NCI-H2107 (cell line): ENCODE measurements at places on chromosomes 11 and 22.

- no peak for DNase-seq
These were observed 340.5 kb downstream of the TENM4 start for GRCh38 chr11:79100093-79100910.

DNA sequence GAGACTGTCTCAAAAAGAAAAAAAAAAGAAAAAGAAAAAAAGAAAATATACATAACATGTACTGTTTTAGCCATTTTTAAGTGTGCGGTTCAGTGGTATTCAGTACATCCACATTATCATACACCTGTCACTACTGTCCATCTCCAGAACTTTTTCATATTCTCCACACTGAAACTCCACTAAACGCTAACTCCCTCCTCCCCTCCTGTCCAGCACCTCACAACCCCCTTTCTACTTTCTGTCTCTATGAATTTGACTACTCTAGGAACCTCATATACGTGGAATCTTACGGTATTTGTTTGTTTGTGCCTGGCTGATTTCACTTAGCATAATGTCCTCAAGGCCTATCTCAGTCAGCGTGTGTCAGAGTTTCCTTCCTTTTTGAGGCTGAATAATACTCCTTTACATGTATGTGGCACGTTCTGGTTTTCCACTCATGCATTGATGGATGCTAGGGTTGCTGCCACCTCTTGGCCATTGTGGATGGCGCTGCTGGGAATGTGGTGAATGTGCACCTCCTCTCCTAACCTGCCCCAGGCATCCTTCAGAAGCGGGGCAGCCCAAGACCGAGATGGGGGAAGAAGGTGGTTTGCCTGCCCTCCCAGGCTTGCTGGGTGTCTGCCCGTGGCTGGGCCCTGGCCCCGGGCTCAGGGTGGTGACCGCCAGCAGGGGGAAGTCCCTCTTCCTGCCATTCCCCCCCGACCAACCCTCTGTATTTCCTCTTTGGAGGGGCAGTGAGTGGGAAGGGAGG is 60.5 kb downstream of the BCR start:
- no peak for DNase-seq

DNA sequence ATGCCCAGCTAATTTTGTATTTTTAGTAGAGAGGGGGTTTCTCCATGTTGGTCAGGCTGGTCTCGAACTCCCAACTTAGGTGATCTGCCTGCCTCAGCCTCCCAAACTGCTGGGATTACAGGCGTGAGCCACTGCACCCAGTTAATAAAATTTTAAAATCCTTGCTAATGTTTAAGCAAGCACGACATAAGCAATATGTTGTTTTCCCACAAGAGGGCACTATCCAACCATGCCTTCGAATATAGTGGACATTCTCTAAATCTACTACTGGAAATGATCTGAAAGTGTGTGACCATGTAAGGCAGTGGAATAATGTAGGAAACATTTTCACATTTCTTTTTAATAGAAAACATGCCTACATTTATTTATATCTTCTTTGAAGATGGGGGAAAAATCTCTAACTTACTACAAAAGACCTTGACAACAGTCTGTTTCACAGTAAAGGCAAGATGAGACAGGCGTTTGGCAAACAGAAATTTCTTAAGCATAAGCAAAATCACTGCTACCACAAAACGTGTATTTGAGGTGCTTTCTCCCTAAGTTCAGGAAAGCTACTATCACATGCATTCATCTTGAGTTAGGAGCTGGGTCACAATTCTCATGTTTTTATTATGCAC is 38.2 kb downstream of the PITPNB start:
- no peak for DNase-seq

GRCh38 chr11:134499990-134500389 is 87.9 kb upstream of the B3GAT1 start:
- no peak for DNase-seq

GRCh38 chr11:73889019-73889418 is 12.2 kb downstream of the PAAF1 start:
- no peak for DNase-seq

DNA sequence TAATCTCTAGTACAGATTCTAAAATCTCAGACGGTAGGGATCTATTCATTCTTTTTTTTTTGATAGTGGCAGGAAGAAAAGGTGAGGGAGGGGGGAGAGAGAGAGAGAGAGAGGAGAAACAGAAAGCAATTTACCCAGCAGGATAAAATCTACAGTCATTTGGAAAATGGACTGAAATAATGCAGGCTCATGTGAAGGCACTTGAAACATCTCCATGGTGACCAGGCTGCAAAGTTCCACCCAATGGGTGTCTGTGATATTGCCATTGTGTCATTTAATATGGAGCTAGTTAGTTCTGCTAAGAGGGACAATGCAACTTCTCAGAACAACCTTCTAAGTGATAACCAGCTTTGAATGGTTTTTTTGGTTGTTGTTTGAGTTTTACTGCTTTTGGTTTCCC is 165.2 kb upstream of the RAG2 start:
- no peak for DNase-seq

DNA sequence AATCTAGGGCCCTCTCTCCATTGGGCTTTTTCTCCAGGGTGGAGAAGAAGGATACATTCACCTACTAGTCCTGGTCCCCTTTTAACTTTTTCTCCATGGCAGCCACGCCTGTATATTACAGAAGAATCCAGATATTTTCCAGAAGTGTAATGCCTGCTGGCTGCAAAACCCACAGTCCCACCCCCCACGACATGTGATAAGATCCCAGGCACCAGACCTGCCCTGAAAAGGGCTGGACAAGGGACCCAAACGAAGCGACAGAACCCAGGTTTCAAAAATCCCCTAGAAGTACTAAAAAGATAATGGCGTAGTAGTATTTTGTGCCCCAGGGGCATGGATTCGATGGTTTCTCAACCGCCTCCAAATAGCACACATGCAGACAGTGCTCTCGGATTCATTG is 2.8 kb downstream of the WT1 start:
- no peak for DNase-seq

GRCh38 chr11:16184588-16184987 is 171.8 kb downstream of the SOX6 start:
- DNase-seq = no peak

DNA sequence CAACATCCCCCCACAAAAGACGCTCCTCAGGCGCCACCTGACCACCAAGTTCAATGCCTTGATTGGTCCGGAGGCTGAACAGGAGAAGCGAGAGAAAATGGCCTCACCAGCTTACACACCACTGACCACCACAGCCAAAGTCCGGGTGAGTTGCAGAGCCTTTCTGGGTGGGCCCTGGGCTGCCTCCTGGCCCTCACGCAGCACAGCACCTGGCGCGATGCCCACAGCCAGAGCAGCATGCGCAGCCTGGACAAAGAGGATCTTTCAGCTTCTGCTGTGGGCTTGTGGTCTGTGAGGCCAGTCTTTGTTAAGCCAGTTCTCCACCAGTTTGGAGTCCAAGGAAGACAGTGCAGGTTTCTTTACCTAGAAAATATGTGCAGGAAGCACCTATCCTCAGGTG is 21.6 kb downstream of the CYB5R2 start:
- DNase-seq = no peak

- no peak for DNase-seq
These were observed 9.5 kb downstream of the JAML start for GRCh38 chr11:118215262-118215661.

DNA sequence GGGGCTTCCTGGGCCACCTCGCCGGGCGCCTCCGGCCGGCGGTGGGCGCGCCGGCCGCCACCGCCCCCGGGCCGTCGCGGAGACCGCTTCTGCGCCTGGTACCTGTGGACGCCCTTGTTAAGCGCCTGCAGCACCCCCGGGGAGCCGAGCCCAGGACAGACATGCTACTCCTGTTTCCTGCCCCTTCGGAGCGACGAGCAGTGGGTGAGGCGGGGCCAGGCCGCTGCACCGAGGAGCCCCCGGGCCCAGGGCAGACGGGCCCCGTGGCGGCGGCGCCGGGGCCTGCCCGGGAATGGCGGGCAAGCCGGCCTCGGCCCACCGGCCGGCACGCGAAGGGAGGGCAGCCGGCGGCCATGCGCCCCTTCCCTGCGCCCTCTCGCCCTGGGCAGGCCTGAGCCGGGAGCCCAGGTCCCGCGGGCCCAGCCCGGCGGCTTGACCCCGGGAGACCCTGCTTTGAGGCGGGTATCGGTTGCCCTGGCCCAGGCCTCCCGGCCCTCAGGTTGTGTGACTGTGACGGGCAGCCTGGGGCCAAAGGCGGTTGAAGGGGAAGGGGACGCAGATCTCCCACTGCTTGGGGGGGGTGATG is 789 bp upstream of the KDM2A start:
- DNase-seq = no peak

GRCh38 chr22:43747877-43748276 is 64.2 kb downstream of the EFCAB6 start:
- no peak for DNase-seq

GRCh38 chr22:30270832-30271231 is 4.2 kb upstream of the OSM start:
- DNase-seq = no peak

DNA sequence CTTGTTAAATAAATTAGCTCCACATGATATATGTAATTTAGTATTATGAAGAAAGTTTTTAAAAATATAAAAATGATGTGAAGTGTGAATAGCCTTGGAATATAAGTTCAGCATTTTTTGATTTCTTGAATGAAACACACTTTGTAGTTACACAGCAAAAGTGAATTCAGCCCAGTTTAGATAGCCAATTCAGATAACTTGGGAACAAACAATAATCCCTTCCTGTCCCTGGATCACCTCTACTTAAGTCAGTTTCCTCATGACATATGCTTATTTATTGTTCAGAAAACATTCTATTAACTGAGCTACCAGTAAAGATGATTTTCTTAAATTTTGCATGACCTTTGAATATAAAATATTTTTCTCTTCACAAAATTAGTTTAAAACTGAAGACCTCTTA is 107.4 kb downstream of the PGR start:
- DNase-seq = no peak

- no peak for DNase-seq
These were observed 44.1 kb downstream of the GNB1L start for GRCh38 chr22:19810381-19811201.

DNA sequence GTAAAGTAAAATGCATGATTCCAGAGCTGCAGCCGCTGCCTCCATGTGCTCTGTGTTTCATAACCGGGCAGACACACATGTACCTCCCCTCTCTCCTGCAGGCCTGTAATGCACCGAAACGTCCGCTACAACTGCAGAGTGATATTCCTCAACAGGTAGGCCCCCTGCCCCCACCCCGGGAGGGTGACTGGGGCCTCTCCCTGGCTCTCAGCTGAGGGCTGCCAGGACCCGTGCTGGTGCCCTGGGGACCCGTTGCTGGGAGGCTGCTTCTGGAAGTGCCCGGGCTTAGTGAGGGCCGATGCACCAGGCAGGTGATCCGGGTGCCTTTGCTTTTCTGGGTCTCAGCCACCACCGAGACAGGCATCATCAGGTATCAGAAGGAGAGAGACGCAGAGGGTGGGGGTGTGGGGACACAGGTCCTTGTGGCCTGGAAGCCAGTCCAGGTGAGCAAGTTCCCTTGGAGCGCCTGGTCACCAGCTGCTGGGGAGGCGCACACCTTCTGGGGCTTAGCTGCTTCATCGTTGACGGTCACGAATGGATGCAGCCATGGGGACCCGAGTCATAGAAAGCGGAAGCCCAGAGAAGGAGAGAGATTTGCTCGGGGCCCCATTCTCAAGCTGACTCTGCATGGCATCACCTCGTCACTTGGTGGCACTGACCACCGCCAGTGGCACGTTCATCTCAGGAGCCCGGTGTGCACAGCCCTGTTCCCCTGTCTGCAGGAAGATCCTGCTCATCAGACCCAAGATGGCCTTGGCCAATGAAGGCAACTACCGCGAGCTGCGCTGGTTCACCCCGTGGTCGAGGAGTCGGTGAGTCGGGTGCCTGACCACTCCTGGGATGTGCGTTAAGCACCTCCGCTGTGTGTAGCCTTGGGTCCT is 10.6 kb downstream of the NADSYN1 start:
- DNase-seq = no peak

- DNase-seq = no peak
These were observed 29.0 kb upstream of the FGF3 start for GRCh38 chr11:69848201-69848600.

DNA sequence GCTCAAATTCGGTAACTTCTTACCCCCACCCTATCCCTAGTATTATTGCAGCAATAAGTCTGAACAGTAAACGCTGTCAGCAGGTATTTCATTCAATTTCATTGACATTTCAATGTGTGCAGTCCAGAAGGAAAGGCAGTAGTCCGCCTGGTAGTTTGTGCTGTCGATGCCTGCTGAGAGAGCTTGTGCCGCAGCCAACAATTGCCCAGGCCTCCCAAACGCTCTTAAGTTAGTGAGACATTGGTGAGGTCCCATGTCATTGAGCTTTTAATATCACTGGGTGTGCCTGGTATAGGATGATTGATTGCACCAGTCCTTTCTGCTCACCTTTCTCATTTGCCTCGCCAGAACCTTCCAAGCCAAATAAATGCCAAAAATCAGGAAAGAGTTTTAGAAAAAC is 28.1 kb downstream of the ALKBH3 start:
- DNase-seq = no peak

GRCh38 chr11:19445771-19446170 is 205.0 kb upstream of the E2F8 start:
- no peak for DNase-seq

DNA sequence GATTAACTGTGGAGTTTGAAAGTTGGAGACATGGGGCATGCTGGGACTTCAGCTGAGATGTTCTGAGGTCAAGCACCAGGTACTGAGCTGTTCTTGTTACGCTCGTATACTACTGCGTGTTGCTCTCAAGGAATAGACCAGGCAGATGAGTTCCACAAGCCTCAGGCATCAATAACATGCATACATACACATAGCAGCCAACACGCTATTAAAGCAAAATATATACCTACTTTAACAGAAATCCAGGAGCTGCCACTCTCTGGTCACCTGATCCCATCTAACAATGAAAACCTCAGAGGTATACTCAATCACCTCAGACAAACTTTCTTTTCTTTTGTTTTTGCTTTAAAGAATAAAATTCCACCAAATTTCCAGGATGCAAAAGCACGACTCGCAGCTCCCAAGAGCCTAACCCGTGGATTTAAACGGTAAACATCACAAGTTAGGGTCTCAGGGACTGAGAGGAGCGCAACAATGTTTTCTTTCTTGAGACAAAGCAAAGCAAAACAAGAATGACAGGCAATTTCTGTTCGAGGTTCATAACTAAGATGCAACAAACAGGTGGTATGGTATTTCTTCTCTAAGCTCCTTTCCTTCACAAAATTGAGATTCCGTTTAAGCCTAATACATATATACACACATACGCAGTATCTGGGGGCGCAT is 16.5 kb downstream of the BLID start:
- DNase-seq = no peak
